ENCODE measurements at places on chromosomes 13 and 19.
A peak's percentile ranks its signal among the peaks of the same experiment; 100 is the strongest.

GRCh38 chr13:34164582-34164981 lies 346.6 kb downstream of the RFC3 start:
- DNase-seq, result no peak

DNA sequence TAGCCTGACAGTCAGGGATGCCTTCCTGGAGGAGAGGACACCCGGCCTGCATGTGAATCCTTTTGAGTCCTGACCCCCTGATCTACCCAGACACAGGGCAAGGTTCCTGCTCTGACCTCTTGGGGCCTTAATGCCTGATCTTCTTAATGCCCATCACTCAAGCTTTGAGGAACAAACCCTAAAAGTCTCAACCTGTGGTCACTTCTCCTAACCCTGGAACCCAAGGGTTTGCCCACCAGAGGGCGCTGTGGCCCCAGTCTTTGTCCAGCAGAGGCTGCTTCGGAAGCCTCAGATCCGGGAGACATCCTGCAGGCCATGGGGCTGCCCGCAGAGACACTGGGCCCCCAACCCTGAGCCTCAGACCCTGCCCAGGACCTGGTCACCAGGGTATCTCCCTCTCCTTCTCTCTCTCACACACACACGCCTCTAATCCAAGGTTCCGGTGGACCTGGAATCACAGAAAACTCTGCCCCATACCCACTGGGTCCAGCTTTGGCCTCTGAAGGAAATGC lies 9.8 kb upstream of the DPF1 start:
- peak; percentile 91 for DNase-seq

DNA sequence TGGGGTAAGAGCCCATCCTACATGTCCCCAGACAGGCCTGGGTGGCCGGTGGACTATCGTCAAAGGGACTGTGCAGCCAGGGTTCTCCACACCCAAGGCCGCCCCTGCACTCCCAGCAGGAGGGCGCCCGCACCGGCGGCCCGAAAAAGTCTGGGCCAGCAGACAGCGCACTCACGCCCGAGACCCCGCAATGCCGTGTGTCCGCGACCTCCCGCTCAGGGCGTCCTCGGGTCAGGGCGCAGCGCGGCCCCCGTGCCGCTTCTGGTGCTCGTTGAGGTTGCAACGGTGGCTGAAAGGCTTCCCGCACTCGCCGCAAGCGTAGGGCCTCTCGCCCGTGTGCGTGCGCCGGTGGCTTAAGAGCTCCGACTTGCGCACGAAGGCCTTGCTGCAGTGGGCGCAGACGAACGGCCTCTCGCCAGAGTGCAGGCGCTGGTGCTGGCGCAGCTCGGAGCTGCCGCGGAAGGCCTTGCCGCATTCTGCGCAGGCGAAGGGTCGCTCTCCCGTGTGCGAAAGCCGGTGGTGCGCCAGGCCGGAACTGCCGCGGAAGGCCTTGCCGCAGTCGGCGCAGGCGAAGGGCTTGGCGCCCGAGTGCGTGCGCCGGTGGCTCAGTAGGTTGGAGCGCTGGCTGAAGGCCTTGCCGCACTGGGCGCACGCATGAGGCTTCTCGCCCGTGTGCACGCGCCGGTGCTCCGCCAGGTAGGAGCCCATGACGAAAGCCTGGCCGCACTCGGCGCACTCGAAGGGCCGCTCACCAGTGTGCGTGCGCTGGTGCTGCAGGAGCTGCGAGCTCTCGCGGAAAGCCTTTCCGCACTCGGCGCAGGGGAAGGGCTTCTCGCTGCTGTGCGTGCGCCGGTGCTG lies 2.8 kb upstream of the A1BG start:
- DNase-seq, result peak; percentile 82

- peak; percentile 61 for DNase-seq
These were observed 574 bp downstream of the CYP2S1 start for GRCh38 chr19:41193430-41194156.

DNA sequence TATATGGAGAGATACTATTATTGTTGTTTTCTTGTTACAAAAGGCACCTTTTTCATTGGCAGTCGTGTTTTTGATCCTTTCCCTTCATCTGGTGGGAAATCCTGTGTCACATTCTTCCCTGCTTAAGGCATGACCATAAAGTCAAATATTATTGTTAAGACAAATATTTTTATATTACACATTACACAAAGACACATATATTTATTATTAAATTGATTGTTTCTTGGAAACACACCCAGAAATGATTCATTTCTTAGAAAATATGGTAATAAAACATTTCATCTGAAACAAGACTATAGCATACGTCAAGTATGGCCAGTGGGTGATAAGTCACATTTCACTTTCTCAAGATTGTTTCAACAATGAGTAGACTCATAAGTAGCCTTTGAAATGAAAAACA lies 77.3 kb downstream of the KCTD12 start:
- DNase-seq, result no peak

DNA sequence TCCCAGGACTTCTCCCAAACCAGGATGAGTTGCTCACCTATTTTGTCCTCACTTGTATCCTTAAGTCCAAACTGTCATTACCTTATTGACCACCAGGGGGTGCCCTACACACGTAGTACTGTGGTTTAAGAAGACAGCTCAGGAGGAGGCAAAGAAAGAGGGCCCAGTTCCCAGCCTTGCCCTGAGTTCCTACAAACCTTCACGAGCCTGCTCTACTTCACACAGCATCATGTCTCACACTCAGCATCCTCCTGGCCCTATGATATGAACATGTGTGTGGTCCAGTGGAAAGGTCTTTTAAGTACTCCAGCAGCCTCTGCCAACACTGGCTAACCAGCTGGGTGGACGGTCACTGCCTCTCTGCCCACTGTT lies 8.1 kb upstream of the ZNF784 start:
- DNase-seq, result peak; percentile 90

- no peak for DNase-seq
These were observed 197.1 kb upstream of the IRS2 start for GRCh38 chr13:109983447-109983846.

- DNase-seq, result no peak
These were observed 1.5 kb upstream of the DCUN1D2 start for GRCh38 chr13:113491982-113492381.

GRCh38 chr19:46125447-46125846 lies 959 bp upstream of the IGFL3 start:
- no peak for DNase-seq

DNA sequence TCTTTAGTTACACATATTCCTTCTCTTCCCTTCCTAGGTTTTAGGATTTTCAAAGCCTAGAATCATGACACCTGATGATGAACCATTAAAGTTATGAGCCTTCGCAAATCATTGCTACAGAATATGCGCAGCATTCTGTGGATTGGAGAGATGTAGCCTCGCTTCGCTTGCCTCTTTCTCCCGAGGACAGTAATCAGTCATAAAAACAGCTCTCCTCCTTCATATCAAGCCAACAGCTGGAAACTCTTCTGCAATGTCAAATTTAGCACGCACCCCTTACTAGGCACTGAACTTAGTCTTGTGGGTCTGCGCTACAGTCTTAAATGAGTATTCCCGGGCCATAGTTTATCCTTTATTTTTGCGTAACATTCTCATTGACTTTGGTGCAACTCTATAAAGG lies 79.6 kb downstream of the DACH1 start:
- no peak for DNase-seq

GRCh38 chr19:49475995-49476880 lies 2.2 kb downstream of the FLT3LG start:
- peak; percentile 89 for DNase-seq

GRCh38 chr13:21297447-21297846 lies 121.0 kb downstream of the MRPL57 start:
- no peak for DNase-seq

GRCh38 chr13:34749046-34749445 lies 193.0 kb upstream of the NBEA start:
- no peak for DNase-seq

Measured in activated CD8-positive, alpha-beta memory T cell treated with anti-CD3 and anti-CD28 coated beads for 24 hours (primary cell).